Right ventricle myocardium superior (tissue), 1 donor: ENCODE measurements at places on chromosomes 16 and 17.

DNA sequence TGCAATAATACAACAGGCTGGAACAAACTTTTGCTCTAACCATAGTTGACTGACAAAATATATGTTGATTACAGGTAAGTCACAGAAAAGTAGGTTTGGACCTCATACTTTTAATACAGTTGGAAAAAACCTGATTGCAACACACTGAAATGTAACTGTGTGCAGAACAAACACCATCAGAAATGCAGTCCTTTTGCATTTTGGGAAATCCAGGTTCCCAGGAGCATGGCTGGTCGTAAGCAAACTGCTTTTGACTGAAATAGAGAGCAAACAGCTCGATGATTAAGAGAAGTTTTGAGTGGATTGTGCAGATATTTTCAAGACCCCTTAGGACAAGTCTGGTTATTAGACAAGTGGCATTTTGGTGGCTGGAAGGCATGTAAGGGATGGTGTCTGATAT is 8.0 kb downstream of the IGF2BP1 start:
- no peak for DNase-seq

- DNase-seq, result no peak
These were observed at the start of gene ITGAE for GRCh38 chr17:3800362-3801271. Gene ITGAE, minus strand, starts transcription at chr17:3801188. Its CDS starts 44 bp downstream, at chr17:3801144.

- no peak for DNase-seq
These were observed 54.8 kb downstream of the NFAT5 start for GRCh38 chr16:69620573-69620972.

DNA sequence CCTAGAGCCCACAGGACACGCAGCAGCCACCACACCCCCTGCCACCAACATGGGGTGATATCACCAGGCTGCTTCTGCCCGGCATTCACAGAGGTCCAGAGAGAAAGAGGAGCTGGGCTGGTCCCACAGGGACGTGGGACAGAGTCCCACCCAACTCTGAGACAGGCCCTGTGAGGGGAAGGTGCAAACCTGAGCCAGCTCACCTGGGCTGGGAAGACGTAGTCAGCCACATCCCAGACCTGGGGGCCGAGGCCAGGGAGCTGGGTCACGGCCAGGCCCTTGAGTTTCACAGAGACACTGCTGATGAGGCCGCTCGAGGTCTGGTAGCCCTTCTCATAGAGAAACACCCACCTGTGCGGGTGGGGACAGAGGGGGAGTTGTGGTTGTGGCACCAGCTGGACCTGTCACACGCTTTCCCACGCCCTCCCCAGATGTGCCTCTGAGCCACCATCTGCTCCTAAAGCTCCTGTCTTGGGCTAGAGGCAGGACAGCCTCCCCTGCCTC is 11.2 kb downstream of the P2RX1 start:
- no peak for DNase-seq

GRCh38 chr17:79942011-79942405 is 93.7 kb downstream of the TBC1D16 start:
- peak; percentile 38 for DNase-seq

DNA sequence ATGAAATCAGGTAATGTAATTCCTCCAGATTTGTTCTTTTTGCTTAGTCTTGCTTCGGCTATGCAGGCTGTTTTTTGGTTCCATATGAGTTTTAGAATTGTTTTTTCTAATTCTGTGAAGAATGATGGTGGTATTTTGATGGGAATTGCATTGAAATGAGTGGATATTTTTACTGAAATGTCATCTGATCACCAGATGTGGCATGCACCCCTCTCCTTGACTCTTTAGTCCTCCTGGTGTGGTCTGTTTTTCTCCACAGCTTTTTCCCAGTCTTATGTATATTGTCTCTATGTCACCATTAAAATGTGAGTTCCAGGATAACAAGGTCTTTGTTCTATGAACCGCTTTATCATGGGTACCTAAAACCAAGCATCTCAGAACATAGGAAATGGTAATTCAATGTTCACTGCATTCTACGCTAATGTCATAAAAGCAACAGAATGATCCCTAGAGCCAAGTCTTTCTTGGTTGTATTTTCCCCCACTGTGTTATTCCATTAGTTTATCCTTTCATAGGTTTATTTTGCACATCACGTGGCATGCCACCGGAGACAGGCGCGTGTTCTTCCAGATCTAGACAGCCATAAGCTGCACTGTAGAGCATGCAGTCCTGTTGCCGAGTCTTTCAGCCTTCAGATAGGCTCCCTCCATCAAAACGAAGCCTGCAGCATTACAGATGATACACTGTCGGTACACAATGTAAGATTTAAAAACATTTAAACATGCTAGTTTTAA is 172.5 kb downstream of the RPTOR start:
- no peak for DNase-seq

DNA sequence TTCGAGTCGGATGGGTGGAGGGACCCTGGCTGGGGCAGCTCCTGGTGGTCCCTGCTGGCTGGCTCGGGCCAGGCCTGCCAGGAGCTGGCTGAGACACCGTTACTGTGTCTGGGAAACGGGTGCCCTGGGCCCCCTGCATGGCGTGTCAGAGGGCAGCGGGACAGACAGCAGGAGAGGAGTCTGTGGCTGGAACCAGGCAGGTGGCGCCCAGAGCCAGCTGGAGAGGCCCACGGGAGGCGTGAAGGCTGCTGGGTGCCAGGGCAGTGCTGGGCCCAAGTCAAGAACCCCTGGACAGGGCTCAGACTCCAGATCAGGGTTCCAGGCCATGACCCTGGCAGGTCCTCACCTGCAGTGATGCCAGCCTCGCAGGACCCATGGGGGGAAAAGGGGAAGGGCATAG is 16.6 kb downstream of the SOX8 start:
- DNase-seq, result no peak

DNA sequence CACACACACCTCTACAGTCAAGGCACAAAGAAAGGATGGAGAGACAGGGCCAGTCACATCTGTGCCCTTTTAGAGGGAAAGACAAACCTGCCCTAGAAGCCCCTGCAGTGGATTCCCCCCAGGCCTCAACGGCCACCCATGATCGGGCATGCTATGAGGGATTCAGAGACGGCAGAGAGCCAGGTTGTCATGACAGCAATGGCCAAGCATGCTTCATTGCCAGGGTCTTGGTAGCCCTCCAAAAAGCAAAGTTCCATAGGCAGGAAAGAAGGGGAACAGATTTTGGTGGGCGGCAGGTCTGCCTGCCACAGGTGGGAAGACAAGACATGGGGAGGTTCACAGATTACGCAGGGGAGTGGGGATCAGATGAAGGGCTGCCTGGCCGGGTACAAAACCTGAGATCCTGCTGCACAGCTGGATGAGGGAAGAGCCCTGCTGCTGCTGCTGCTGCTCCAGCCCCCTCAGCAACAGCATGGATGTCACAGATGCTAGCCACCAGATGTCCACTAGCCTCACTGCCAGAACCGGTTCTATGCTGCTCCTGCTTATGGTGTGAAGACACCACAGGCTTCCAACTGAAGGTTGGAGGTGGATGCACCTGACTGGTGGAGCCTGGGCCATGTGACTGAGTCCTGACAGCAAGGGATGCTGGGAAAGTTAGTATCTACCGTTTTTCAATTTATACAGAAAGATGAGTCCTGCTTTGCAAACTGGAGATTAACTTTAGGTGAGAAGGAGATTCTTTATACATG is 17.8 kb downstream of the ACTG1 start:
- no peak for DNase-seq
